ENCODE measurements at places on chromosomes 4 and X. TPM values are rescaled to one million over a fixed set of nuclear protein-coding genes. Genes with fewer than 3 reads are reported as not detected.

- no peaks in the 10 kb centered on the region for H3K4me1 ChIP-seq
- H3K4me3 ChIP-seq: no peak overlapping the region
- DNase-seq: no peak
- H3K27ac ChIP-seq: no peak overlapping the region
Measured at GRCh38 chrX:148337873-148338272, 162.5 kb upstream of the AFF2 start.

DNA sequence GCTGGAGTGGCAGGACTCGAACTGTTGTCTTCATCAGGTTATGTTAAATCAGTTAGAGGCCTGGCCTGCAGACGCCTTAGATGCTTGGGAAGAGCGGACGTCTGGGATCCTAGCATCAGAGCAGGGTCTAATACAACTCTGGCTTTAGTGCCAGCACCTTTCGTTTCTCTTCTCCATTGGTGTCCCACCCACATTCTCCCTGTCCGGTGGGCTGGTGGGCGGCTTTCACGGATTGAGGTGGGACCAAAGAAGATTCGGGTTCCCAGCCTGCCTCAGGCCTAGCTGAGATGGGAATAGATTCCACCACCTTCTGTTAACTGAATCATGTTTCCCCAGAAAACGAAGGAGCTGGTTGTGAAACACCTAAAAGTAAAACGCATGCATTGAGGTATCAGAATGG lies 939 bp downstream of the PDK3 start:
- H3K4me1 ChIP-seq: no peaks in the 10 kb centered on the region
- no peak for DNase-seq
- H3K4me3 ChIP-seq: peak overlapping the region; percentile 71
- H3K36me3 ChIP-seq: no peaks in the 10 kb centered on the region
- H3K27ac ChIP-seq: no peak overlapping the region

The SPANXB1 gene
- not detected for total RNA-seq

The RASSF6 gene
- total RNA-seq: 16.9 TPM

- H3K4me1 ChIP-seq: no peaks in the 10 kb centered on the region
- DNase-seq: no peak
- H3K27ac ChIP-seq: no peak overlapping the region
- no peaks in the 10 kb centered on the region for H3K36me3 ChIP-seq
Measured at GRCh38 chrX:154598656-154599055, 13.7 kb downstream of the CTAG1A start.

The GABRE gene
- 176 TPM for total RNA-seq

The ATP8A1 gene
- 10.8 TPM for total RNA-seq

GRCh38 chrX:149456476-149457245 lies 48.4 kb downstream of the IDS start:
- no peak overlapping the region for H3K4me3 ChIP-seq
- no peaks in the 10 kb centered on the region for H3K4me1 ChIP-seq
- no peak for DNase-seq
- H3K27ac ChIP-seq: no peak overlapping the region
- H3K36me3 ChIP-seq: no peaks in the 10 kb centered on the region

- H3K4me3 ChIP-seq: no peak overlapping the region
- H3K27me3 ChIP-seq: no peaks in the 10 kb centered on the region
- H3K27ac ChIP-seq: no peak overlapping the region
- no peak for DNase-seq
- H3K36me3 ChIP-seq: no peaks in the 10 kb centered on the region
Measured at GRCh38 chr4:133129237-133129636, 19.9 kb upstream of the PCDH10 start.

DNA sequence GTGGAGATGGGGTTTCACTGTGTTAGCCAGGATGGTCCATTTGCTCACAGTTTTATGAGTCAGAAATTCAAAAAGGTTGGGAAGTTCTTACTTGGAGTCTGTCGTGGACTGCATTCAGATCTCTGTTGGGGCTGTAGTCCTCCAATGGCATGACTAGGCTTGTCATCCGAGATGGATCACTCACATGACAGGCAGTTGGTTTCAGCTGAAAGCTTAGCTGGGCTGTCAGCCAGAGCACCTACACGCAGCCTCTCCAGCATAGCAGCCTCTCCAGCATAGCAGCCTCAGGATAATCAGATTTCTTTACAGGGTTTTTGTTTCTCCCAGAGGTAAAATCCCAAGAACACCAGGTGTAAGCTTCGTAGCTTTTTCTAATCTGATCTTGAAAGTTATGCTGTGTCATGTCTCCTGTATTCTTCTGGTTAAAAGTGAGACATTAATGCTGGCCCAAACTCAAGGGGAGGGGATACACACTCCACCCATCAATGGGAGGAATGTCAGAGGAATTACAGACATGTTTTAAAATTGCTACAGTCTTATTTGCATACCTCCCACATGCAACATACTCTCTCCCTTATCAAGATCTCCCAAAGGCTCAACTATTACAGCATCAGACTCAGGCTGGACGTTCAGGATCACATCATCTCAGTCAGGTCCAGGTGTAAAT lies 31.6 kb upstream of the SOD3 start:
- peaks cover 6% of the 10 kb centered on the region for H3K4me1 ChIP-seq
- no peak overlapping the region for H3K4me3 ChIP-seq
- no peaks in the 10 kb centered on the region for H3K36me3 ChIP-seq
- H3K27ac ChIP-seq: no peak overlapping the region

The RHOXF2B gene
- total RNA-seq: not detected

DNA sequence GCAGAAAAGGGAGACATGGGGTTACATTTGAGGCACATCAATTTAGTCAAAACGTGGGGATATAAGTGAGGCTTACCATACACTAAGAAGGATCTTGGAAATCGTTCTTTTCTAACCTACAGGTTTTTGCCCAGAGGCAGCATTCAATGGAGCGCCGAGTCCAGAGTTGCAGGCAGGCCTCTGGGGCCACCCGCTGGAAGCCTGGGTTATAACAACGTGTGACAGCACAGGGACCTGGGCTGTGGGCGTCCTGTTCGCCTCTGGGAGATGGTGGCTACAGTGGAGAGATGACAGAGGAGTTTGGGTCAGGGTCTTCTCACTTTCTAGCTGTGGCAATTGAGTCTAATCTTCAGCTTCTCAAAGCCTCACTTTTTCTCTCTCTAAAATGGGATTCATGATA lies 53.9 kb downstream of the ENPP6 start:
- no peaks in the 10 kb centered on the region for H3K27me3 ChIP-seq
- DNase-seq: no peak
- no peaks in the 10 kb centered on the region for H3K36me3 ChIP-seq
- H3K4me3 ChIP-seq: no peak overlapping the region
- peaks cover 5% of the 10 kb centered on the region for H3K4me1 ChIP-seq
- no peak overlapping the region for H3K27ac ChIP-seq

The FAM50A gene
- total RNA-seq: 33.6 TPM

- no peak overlapping the region for H3K27ac ChIP-seq
- no peak for DNase-seq
- peaks cover 12% of the 10 kb centered on the region for H3K4me1 ChIP-seq
- no peaks in the 10 kb centered on the region for H3K27me3 ChIP-seq
Measured at GRCh38 chr4:99402765-99403164, 32.4 kb downstream of the ADH7 start.

DNA sequence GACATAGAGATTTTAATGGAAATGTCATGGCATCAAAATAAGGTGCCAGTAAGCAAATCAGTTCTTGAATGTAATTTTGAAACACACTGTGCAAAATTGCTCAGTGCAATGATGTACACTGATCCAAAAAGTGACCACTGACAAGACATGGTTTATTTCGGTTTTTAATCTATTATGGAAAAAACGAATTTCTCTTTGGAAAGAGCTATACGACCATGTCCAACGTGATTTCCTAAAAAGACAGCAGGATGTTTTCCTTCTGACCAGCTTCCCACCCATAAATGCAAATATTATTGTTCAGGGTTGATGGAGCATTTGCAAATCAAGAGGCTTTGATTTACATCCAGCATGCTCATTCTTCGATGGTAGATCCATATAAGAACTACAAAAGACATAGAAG lies 17.1 kb upstream of the MAGEA1 start:
- no peaks in the 10 kb centered on the region for H3K27me3 ChIP-seq
- no peak overlapping the region for H3K4me3 ChIP-seq
- H3K36me3 ChIP-seq: no peaks in the 10 kb centered on the region
- no peaks in the 10 kb centered on the region for H3K4me1 ChIP-seq
- DNase-seq: no peak

DNA sequence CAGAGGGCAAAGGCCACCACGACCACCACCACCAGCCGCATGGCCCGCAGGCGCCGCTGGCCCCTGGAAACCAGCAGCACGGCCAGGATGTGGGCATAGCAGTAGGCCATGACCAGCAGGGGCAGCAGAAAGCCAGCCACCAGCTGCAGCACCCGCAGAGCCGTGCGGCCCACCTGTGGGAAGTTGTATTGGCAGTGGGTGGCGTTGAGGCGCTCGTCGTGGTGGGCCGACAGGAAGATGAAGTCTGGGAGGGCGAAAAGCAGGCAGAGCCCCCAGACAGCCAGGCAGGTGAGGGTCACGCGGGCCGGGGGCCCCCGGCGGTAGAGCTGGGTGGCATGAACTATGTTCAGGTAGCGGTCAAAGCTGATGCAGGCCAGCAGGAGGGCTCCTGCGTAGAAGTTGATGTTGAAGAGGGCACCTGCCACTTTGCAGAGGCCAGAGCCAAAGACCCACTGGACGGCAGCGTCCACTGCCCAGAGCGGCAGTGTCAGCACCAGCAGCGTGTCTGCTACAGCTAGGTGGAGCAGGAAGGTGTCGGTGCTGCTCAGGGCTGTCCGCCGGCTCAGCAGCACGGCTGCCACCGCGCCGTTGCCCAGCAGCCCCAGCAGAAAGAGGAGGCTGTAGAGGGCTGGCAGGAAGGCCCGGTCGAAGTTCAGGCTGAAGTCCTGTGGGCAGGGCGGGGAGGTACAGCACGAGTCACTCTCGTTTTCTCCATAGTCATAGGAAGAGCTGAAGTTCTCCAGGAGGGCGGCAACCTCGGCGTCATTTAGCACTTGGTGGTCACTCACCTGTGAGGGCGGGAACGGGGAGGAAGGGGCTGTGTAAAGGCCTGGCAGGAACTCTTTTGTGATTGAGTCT lies 1.4 kb downstream of the CXCR3 start:
- no peaks in the 10 kb centered on the region for H3K27me3 ChIP-seq
- no peak overlapping the region for H3K4me3 ChIP-seq
- DNase-seq: no peak
- peaks cover 5% of the 10 kb centered on the region for H3K4me1 ChIP-seq
- no peak overlapping the region for H3K27ac ChIP-seq
- H3K36me3 ChIP-seq: no peaks in the 10 kb centered on the region

The PRSS12 gene
- 15.0 TPM for total RNA-seq

DNA sequence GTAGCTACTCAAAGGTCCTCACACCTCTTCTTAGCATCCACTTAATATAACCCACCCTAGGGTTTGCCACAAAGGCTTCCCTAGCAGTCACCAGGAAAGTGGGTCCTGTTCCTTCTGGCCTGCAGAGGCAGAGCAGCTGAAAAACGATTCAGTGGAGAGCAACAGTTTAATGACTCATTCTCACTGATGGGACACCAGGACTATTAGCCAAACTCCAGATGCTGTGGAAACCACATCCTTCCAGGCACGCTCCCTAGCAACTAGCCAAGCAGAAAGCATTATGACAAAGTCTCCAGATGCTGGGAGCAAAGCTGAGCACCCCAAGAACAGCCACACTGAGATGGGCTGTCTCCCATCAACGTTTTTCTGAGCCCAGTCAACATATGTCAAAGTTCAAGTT lies 30.3 kb upstream of the UTP14A start:
- H3K4me3 ChIP-seq: no peak overlapping the region
- no peaks in the 10 kb centered on the region for H3K27me3 ChIP-seq
- no peaks in the 10 kb centered on the region for H3K36me3 ChIP-seq

The CTAG1A gene
- total RNA-seq: not detected

The HTT gene
- total RNA-seq: 49.8 TPM

GRCh38 chrX:110284159-110284558 lies 33.7 kb downstream of the AMMECR1 start:
- DNase-seq: no peak
- H3K36me3 ChIP-seq: no peaks in the 10 kb centered on the region
- H3K27ac ChIP-seq: no peak overlapping the region
- no peaks in the 10 kb centered on the region for H3K27me3 ChIP-seq
- no peak overlapping the region for H3K4me3 ChIP-seq

The MEPE gene
- not detected for total RNA-seq
